ENCODE measurements at places on chromosomes 2 and 18. TPM values are rescaled to one million over a fixed set of nuclear protein-coding genes. Genes with fewer than 3 reads are reported as not detected.

DNA sequence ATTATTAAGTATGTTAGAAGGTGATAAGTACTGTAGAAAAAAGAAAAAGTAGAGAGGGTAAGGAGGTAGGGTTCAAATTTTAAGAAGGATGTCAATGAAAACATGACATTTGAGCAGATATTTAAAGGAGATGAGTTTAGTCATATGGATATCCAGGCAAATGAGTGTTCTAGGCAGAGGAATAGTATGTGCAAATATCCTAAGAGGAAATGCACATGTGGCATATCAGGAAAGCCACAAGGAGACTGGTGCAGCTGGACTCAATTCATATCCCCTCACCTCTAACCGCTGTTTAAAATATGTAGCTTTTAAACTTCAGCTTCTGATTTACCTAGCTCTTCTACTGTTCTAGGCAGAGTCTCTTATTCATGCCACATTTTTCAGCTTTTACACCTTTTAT, 9.5 kb downstream of the AGPS start:
- no peak for DNase-seq

The IL1R2 gene
- total RNA-seq: 10.0 TPM

- no peak for DNase-seq
Observed at GRCh38 chr2:151103551-151103950, 158.1 kb downstream of the RBM43 start.

GRCh38 chr2:62569907-62570841, 64.2 kb upstream of the TMEM17 start:
- DNase-seq: peak; percentile 60

The GREB1L gene
- total RNA-seq: 2.9 TPM

The COLEC12 gene
- 4.4 TPM for total RNA-seq

- no peak for DNase-seq
Observed at GRCh38 chr18:50313031-50313607, 25.6 kb upstream of the CXXC1 start.

The FSIP2 gene
- 8.4 TPM for total RNA-seq

DNA sequence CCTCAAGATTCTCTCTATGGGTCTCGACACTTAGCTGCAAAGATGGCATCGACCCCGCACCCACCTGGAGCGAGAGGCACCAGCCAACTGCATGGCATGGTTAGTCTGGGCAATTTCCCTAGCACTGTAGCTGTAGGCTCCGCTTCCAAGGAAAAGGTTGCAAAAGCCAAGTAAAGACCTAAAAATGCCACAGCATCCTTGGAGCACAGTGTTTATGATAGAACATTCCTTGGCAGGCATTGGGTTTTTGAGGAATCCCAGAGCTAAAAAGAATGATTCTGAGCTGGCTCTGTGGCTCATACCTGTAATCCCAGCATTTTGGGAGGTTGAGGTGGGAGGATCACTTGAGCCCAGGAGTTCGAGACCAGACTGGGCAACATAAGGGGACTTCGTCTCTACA, 22.9 kb downstream of the QPCT start:
- DNase-seq: no peak

GRCh38 chr2:216349366-216349765, 22.9 kb downstream of the MARCHF4 start:
- DNase-seq: peak; percentile 67

- no peak for DNase-seq
Observed at GRCh38 chr2:39660612-39661236, 5.0 kb upstream of the TMEM178A start.

The FER1L5 gene
- not detected for total RNA-seq

GRCh38 chr2:137207030-137207429, 441.7 kb downstream of the THSD7B start:
- no peak for DNase-seq

GRCh38 chr2:28586867-28587266, 91.0 kb downstream of the PLB1 start:
- peak; percentile 63 for DNase-seq

- DNase-seq: no peak
Observed at GRCh38 chr2:6493669-6494068, 372.0 kb downstream of the CMPK2 start.

- DNase-seq: peak; percentile 54
Observed at GRCh38 chr2:231795525-231796327, 9.5 kb downstream of the COPS7B start.

- DNase-seq: no peak
Observed at GRCh38 chr2:225052703-225053102, 10.4 kb upstream of the DOCK10 start.

- no peak for DNase-seq
Observed at GRCh38 chr2:2022941-2023586, 278.7 kb upstream of the PXDN start.

- DNase-seq: no peak
Observed at GRCh38 chr2:154280543-154280942, 408.8 kb downstream of the GALNT13 start.

GRCh38 chr2:11743366-11743765, 3.1 kb upstream of the LPIN1 start:
- DNase-seq: no peak
